Stimulated activated CD8-positive, alpha-beta memory T cell treated with anti-CD3 and anti-CD28 coated beads, Interleukin-4, amount 100 ng/mL, for 1 hour (primary cell): ENCODE measurements at places on chromosomes 7 and 10.

GRCh38 chr10:123227706-123228105, 73.5 kb downstream of the BUB3 start:
- DNase-seq: no peak

GRCh38 chr10:69639291-69640195, 9.5 kb downstream of the FAM241B start:
- DNase-seq: peak; percentile 34

GRCh38 chr10:22444219-22444788, 99.0 kb downstream of the SPAG6 start:
- DNase-seq: no peak

GRCh38 chr7:155533120-155533826, 13.1 kb downstream of the CNPY1 start:
- no peak for DNase-seq

- no peak for DNase-seq
These were observed 98.3 kb upstream of the DDC start for GRCh38 chr7:50663396-50664102.

- DNase-seq: no peak
These were observed 2.9 kb downstream of the OLAH start for GRCh38 chr10:15046626-15047025.

DNA sequence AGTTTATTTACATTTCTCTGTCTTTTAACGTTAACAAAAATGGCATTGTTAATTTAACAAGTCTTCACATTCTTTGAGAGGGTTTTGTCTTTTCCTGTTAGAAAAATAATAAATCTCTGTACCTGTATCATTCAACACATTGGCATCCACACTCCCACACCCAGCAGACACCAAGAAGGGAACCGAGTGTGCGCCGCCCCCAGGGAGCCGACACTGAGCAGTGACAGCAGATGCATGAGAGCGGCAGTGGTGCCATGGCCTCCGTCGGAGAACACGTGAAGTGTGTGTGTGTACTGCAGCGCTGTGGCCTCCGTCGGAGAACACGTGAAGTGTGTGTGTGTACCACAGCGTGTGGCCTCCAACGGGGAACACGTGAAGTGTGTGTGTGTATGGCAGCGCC, 63.3 kb downstream of the DYNC2I1 start:
- DNase-seq: no peak

- no peak for DNase-seq
These were observed 11.5 kb upstream of the GATA3 start for GRCh38 chr10:8042721-8043568.

- DNase-seq: no peak
These were observed 312.8 kb upstream of the ZMIZ1 start for GRCh38 chr10:78755877-78756455.

DNA sequence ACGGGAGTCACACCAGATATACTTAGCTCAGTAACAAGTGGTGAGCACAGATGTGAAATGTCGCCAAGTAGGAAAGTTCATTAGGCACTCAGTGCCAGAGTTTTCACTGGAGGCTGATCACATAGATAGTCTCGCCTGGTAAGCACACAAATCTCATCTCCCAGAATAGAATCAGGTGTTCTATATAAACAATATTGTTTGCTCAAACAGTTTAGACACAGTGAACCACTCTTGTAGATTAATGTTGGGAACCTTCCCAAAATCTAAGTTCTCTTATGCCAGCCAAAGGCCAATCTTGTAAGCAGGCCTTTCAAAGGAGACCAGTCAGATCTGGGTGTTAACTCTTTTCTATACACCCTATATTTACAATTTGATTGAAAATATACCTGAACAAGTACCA, 716.5 kb upstream of the GRM3 start:
- DNase-seq: no peak

DNA sequence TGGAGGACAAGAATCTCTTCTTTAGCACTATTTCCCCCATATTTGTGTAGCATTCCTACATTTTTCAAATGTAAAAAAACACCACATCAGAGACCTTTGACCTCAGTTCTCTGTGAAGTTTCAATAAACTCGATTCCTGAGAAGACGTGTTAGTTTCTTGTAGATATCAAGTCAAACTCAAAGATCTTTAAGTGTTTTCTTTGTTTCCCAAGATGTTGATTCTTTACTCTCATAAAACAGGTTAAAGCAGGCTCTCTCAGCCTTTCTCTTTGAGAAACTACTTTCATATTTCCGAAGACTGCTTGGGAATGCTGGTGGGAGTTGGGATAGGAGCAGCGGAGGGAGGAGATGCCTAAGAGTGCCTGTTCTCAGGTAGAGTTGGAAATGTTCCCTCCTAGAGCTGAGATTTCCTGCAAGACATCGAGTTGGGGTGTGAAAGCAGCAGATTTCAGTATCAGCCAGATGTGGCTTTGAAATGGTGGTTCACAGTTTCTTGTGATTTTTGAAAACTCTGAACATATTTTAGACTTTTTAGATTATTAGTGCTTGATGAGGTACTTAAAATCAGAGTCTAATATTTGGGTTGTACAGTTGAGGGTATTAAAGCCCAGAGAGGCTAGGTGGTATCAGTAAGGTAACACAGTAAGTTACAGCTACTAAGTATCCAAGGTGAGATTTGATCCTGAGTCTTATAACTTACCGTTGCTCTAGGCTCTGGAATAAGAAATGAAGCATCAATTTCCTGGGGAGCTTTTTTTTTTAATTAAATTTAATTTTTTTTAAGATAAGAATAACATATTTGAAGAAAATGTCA, 13.9 kb downstream of the ADK start:
- no peak for DNase-seq

GRCh38 chr7:93715234-93715633, 140.7 kb upstream of the CALCR start:
- no peak for DNase-seq

- no peak for DNase-seq
These were observed 96.5 kb upstream of the CREB5 start for GRCh38 chr7:28315565-28316410.

DNA sequence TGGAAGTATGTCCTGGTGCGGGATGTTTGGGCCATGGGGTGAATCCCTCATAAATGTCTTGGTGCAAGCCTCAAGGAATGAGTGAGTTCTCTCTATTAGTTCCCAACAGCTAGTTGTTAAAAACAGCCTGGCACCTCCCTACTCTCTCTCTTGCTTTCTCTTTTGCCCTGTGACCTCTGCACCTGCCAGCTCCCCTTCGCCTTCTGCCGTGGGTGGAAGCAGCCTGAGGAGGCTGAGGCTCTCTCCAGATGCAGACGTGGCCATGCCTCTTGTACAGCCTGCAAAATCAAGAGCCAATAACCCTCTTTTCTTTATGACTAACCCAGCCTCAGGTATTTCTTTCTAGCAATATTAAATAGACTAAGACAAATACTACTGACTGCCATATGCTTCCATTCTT, 210.3 kb downstream of the POM121L12 start:
- DNase-seq: no peak
